B cell (primary cell): ENCODE measurements at places on chromosomes 2 and 18. TPM values are rescaled to one million over a fixed set of nuclear protein-coding genes. Genes with fewer than 3 reads are reported as not detected.

- no peak for DNase-seq
Measured at GRCh38 chr2:189818249-189819038, 34.2 kb downstream of the PMS1 start.

- DNase-seq: no peak
Measured at GRCh38 chr2:5454051-5454390, 238.2 kb upstream of the SOX11 start.

DNA sequence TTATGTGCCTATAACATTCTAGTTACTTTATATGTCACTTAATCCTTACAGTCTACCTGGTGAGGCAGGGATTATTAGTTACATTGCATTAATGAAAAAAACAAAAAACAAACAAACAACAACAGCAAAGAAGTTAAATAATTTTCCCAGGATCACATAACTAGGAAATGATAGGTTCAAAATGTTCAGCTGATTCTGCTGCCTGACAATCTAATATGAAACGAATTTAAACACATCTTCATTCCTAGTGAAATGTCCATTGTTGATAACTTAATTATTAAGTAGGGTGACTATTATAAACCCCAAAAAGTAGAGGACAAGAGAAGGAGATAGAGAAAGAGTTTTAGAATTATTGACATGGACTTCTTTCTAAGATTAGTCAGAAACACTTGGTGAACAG is 22.6 kb downstream of the HOXD1 start:
- DNase-seq: no peak

DNA sequence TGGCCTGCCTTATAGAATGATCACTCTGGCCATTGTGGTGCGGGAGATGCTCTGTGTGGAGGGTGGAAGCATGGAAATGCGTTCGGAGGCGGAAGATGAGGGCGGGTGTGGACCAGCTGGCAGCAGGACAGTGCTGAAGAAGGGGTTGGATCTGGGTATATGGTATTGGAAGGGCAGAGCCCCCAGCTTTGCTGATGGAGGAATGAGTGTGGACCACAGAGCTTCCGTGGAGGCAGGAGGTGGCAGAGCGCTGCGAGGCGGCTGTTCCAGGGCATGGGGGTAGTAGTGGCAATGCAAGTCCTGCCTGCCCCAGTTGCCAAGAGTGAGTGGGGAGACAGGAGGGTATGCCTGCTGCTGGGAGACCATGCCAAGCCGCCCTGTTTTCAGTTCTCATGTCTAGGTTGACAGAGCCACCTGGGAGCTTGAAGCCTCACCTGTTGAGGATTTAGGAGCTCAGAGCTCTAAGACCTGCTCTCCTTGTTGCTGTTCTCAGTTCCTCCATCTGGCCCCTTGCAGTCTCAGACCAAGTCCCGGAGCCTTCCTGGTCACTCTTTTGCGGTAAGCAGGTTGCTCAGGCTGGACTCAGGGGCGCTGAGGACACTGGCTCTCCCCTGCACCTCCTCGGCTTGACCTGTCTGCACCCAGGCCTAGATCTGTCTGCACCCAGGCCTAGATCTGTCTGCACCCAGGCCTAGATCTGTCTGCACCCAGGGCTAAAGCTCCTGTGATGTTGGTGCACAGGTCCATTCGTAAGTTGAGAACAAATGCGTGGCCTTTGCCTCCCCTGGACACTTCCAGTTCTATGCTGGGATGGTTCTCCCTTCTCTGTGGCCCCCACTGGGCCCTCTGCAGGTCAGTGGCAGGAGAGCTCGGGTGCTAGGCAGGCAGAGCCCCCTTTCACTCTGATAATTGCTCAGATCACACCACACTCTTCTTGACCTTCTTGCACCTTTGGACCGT is 290.5 kb upstream of the HS6ST1 start:
- no peak for DNase-seq

DNA sequence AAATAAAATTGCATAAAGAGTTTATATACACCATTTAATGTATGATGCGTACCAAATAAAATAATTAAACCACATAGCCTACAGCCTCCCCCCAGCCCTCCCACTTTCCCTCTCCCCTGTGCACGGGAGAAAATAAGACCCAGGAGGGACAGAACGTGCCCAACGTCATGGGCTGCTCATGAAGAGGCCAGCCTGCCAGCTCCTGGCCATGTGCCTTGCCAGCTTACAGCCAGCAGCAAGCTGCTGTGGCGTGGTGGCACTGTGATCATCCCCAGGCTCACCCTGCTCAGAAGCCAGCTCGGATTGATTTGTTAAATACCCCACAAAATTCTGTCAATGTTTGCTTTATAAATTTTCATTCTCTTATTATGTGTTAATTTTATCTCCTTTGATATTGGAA is 7.6 kb downstream of the GPR148 start:
- DNase-seq: no peak

The IL36B gene
- not detected in 2 replicates for total RNA-seq

The ING5 gene
- 82.9 and 91.1 TPM in 2 replicates for total RNA-seq
